Stimulated activated CD8-positive, alpha-beta memory T cell treated with anti-CD3 and anti-CD28 coated beads, Interleukin-7, amount 100 ng/mL, for 1 hour (primary cell): ENCODE measurements at places on chromosomes 4 and X.

DNA sequence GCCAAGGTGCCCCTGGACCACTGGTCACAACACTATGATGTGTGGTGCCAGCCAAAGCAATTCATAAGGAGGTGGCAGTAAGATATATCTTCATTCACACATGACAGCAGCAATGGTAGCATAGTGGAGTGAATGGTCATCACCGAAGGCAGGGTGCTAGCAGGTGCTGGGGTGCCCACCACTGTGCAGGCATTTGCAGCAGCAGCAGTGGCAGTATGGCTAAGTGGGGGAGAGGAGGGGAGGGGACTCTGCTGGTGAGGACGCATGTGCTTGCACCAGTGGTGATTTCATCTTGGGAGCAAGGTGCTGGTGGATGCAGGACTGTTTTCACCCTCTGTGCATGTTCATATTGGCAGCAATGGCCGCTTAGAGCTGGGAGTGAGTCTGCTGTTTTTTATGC is 419.1 kb upstream of the KLHL4 start:
- no peak for DNase-seq

DNA sequence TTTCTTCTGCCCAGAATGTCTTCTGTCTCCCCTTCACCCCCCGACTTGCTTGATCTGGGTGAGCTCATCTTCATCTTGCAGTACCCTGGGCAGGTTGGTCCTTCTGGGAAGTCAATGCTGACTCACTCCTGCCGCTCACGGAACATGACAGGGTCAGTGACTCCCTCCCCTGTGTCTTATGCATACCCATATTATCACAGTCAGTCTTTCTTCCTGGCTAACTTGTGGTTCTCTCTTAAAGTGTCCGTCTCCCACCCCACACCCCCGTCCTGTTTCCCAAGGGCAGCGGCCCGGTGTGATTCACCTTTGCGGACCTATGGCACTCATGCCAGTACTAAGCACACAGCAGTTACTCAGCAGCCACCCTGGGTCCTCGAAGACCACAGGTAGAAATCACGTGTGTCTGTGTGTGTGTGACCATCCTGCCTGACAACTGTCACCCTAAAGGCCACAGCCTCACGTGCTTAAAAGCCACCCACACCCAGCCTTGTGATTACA is 17.7 kb downstream of the IQSEC2 start:
- no peak for DNase-seq

- no peak for DNase-seq
Observed at GRCh38 chrX:153853180-153853901, 23.0 kb upstream of the PDZD4 start.

GRCh38 chr4:182877326-182877883 is 39.8 kb downstream of the DCTD start:
- DNase-seq: no peak

GRCh38 chr4:13918110-13918509 is 290.6 kb upstream of the BOD1L1 start:
- no peak for DNase-seq
